ENCODE measurements at places on chromosomes 3 and 15.

DNA sequence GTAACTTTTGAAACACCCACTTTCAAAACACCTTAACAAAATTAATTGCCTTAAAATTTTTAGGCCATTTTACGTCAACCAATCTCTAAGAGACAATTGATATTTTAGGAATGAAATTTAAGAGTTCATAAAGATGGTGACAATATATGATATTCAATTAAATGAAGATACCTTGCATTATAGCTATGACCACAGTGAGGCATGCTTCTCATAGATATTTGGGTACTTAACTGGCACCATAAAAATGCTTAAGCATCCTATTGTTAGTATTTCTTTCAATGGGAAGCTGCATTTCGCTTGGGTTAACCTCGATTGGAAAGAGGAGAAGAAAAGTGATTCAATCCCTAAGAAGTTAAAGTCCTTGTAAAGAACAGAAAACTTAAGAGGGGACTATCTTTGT lies 209.0 kb downstream of the GAP43 start:
- no peak for DNase-seq

DNA sequence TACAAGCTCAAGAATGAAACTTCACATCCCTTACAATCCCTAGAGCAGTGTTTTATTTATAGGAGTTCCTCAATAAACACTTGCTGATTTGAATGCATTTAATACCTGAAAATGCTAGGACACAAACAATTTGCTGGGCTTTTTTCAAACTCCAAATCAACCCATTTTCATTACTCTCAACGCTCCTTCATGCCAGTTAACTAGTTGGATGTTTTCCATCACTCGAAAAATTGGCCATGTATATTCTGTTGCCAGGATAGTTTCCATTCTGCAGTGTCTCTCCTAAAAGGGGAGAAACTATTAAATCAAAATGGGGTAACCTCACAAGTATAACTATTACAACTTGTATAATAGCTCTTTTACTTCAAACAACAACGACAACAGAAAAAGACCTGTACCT lies 1.2 kb downstream of the GBE1 start:
- DNase-seq: no peak

DNA sequence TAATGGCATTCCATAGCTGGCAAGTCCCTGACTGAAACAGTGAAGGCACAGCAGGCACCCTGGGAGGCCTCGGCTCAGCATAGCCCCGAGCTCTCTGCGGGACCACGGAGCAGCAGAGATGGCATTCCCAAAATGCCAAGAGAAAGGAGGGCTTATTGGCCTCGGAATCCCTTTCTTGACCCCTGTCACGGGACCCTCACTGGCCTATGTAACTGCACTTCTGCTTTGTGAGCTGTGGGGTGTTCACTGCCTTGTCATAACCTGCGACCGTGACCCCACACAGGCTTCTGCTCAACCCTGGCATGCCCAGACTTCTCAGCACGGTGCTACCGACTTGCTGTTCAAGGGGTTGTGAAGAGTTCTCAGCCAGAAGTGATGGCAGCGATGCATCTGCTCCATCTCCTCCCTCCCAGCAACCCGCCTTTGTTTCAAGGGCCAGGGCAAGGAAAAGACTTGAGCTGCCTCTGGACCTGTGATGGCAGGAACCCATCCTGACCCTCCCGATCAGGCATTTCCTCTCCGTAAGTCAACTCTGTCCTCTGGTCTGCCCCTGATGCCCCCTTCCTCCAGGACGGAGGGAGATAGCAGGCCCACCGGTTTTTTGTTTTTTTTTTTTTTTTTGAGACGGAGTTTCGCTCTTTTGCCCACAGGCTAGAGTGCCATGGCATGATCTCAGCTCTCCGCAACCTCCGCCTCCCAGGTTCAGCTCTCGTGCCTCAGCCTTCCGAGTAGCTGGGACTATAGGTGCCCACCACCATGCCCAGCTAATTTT lies 30.5 kb downstream of the EHD4 start:
- DNase-seq: no peak

- peak; percentile 89 for DNase-seq
Observed at GRCh38 chr15:75673426-75674235, 25.9 kb downstream of the SNX33 start.

DNA sequence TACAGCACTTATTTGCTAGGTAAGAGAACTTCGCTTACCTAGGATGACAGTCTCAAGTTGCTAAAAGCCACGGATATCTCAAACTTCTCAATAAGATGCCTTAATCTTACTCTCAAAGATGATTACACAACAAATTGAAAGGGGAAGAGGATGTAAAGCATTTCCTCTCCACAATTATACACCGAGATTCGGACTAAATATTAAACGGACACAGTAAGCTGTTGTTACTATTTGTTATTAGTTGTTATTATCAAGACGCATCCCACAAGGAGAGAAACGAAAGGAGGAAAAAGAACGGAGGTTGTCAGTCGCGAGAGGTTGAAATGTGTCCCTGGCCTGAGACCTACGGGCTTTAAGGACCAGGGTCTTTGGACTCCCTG lies 660 bp downstream of the ZNF106 start:
- no peak for DNase-seq

DNA sequence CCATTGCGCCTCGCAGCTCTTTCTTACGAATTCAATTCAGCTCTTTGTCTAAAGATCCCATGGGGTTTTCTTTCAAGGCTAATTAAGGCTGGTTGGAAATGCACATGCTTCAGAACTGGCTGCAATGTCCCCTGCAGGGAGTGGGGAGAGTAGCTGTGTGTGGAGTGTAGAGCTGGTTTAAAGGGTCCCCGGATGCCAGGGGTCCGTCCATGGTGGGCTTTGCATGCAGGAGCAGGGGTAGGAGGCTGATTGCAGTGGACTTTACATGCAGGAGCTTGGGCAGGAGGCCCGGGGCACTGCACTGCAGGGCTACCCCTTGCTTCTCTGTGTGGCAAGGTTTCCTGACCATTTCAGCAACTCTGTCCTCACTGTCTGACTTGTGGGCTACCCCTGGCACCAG lies 261.6 kb upstream of the LYSMD4 start:
- DNase-seq: no peak

GRCh38 chr3:11521167-11521566 lies 122.5 kb downstream of the VGLL4 start:
- no peak for DNase-seq

DNA sequence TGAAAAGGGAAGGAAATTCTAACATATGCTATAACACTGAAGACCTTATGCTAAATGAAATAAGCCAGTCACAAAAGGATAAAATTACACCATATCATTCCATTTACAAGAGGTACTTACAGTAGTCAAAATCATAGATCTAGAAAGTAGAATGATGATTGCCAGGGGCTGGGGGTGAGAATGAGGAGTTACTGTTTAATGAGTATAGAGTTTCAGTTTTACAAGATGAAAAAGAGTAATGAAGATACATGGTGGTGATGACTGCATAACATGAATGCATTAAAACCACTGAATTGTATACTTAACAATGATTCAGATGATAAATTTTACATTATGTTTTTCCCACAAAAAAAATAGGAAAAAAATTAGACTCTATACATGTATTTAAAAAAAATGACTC lies 152.6 kb downstream of the SCAPER start:
- DNase-seq: no peak

DNA sequence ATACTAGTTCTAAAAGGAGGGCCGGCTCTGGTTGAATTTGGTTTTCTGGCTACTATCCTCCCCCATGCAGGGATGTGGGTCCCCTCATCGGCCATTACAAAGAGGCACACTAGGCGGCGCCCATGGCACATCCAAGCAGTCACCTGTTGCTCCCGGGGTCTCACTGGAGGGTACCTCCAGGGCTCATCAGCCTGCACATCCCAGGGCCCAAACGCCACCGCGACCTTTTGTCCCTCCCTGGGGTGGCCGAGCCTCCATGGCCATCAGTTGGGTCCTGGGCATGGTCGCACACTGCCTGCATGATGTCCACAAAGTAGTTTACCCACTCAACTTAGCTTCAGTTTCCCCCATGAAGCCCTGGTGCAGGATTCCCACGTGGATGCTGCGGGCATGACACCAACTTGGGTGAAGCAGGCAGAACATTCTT lies 28.3 kb downstream of the IDH3A start:
- no peak for DNase-seq

- DNase-seq: no peak
Observed at GRCh38 chr3:31942446-31942845, 38.6 kb downstream of the OSBPL10 start.

GRCh38 chr15:41905036-41905793 lies 11.4 kb upstream of the SPTBN5 start:
- DNase-seq: peak; percentile 23

GRCh38 chr3:18079739-18080138 lies 337.3 kb upstream of the TBC1D5 start:
- DNase-seq: no peak

- DNase-seq: no peak
Observed at GRCh38 chr3:69775751-69776150, 36.5 kb downstream of the MITF start.

- DNase-seq: no peak
Observed at GRCh38 chr3:33482111-33482521, 41.9 kb upstream of the UBP1 start.

- DNase-seq: no peak
Observed at GRCh38 chr3:9151240-9151639, 98.2 kb downstream of the SRGAP3 start.

DNA sequence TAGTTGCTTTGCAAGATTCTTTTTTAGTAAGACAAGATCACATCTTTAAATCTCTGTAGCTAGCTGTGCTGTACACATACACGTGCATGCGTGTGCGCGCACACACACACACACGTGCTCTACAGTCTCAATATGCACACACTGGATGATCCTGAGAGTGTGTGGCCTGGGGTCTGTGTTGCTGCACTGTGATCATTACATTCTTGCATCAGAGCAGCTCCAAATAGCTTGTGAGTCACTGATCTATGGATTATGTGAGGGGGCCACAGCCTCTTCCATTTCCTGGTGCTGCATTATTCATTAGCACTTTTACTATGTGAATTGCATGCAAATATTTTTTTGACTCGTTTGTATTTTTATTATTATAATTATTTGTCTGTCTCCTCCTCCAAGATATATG lies 34.6 kb downstream of the MCTP2 start:
- no peak for DNase-seq

DNA sequence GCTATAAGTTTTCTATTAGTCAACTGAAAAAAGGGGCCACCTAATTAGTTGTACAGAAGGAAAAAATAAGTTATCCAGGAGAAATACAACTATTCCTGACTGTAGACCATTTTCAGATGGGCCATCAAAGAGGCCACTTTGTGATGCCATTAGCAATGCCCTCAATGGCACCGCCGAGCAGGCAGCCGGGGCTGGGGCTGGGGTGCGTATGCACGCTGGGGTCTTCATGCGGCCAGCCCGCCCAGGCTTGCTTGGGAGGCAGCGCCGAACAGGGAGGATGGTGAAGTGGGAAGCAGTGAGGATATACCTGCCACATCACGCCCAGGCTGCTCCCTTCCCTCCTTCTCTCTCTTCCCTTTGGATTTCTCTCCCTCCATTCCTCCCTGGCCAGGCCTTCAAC lies 128.4 kb downstream of the XXYLT1 start:
- DNase-seq: no peak

DNA sequence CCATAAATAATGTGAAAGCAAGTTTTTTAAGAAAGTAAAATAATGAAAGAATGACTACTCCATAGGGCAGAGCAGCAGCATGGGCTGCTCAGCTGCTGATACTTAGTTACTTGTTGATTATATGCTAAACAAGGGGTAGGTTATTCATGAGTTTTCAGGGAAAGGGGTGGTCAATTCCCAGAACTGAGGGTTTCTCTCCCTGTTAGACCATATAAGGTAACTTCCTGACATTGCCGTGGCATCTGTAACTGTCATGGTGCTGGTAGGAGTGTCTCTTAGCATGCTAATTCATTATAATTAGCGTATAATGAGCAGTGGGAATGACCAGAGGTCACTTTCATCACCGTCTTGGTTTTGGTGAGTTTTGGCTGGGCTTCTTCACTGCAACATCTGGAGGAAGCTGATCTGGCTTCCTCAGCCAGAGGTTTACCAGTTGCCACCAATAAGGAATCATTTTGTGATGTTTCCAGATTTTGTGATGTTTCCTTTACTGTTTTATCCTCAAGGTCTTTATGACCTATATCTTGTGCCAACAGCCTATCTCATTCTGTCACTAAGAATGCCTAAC lies 121.8 kb upstream of the CHL1 start:
- no peak for DNase-seq

DNA sequence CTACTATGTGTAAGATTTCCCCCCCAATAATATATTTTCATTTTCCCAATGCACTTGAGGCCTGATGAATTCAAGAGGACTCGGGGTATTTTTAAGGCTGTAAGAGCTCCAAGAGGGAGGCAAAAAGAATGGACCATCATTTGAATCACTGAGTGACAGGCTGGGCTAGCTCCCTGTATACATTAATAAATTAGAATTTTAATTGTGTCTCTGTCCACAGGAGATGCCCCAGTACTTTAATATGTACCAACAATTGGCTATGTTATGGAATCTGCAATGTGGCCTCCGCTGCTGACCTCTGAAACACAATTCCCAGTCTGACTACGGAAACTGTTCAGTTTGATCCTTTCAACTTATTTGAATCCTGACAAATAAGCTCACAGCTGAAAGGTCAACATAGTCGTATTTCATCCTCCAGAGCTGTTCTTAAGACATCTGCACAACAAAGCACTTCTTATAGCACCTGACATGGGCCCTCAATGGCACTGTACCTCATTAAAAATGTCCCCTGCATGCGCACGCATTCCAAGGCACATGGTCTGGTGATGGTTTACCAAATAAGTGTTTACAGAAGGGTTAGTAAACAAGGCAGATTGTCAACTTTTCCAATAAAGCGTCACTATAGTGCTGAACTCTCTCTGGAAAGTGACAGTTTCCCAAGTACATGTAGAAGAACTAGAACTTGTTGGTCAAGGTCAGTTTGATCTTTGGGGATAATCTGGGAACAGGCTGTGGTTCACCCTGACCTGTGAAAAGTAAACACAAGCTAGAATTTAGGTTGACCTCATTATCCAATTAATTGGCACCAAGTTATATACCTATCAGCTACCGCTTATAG lies 472.9 kb downstream of the FOXP1 start:
- DNase-seq: no peak

DNA sequence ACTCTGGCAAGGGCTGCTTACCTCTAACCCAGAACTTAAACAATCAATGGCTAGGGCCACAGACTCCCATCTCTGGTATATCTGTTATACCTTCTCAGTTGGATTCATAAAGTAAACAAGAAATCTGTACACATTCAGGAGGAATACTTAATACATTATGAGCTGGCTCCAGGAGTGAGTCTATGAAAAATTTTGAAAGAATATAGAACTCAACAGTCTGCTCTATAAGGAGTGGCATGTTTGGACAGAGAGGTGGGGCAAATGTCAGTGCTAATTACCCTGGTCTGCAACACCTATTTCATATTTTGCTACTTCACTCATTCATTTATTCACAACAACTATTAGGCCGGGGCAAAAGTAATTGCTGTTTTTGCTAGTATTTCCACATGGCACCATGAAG lies 245.1 kb downstream of the THRB start:
- DNase-seq: no peak

GRCh38 chr3:44030687-44031305 lies 210.9 kb upstream of the TOPAZ1 start:
- DNase-seq: no peak

All from left hindlimb (tissue), 1 donor.